Stimulated activated naive CD4-positive, alpha-beta T cell treated with Interleukin-2 at 50 U/mL for 16 hours (primary cell): ENCODE measurements at places on chromosomes 5 and 9.

DNA sequence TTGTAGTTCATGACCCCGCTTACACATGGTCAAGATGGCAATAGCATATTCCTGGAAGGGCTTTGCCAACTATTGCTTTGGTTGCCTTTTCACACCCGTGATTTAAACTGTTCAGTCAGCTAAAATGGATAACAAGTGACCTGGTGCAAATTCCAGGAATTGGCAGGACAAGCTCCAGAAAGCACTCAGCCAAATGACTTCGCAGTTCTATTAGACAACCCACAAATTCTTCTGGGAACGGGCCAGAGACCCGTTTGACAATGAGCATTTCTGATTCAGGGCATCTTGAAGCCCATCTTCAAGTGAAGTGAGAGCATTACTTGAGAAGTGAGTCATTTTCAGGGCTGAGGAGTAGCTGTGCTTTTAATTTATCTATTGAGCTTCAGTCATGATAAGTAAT is 165.0 kb downstream of the DROSHA start:
- no peak for DNase-seq

- DNase-seq, result no peak
Measured at GRCh38 chr5:92308679-92309078, 925.6 kb upstream of the ARRDC3 start.

- DNase-seq, result no peak
Measured at GRCh38 chr5:133990396-133990795, 14.4 kb downstream of the VDAC1 start.

DNA sequence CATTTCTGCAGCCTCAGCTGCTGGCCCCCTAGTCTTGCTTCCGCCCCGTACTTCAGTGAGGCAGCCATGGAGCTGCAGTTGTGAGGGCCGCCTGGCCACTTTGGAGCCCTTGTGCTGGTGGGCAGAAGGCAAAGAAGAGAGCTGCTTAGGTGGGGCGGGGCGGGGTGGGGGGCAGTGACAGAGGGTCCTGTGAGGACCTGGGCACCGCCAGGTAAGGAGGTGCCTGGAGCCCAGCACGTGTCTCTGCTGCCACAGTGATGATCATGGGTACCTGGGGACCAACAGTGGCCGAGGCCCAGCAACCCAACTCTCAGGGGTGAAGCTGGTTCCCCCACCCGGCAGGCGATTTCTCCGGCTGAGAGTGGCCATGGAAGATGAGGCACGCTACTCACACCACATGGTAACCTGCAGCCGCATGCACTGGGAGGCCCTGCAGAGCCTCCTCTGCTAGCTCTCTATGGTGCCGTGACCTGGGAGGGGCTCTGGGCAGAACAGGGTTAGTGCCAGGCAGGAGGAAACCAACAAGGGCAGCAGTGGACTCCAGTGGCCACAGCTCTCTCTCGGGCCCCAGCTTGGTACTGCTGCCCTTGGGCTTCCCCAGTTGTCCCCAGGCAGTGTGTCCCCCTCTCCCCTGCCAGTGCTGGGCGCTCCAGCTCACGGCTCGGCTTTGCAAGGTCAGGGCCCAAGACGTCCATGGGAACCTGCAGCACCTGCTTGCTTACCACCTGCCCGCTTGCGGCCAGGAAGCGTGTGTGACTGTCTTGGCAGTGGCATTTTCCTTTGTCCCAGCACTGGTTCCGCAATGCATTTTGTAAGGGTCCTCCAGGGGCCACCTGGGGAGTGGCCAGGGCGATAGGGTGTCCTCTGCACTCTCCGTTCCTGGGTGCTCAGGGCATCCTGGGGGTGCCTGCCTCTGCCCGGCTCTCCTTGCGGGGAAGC is 24.0 kb downstream of the NDUFS6 start:
- no peak for DNase-seq

GRCh38 chr9:126925876-126926275 is 11.3 kb downstream of the RALGPS1 start:
- DNase-seq, result no peak

DNA sequence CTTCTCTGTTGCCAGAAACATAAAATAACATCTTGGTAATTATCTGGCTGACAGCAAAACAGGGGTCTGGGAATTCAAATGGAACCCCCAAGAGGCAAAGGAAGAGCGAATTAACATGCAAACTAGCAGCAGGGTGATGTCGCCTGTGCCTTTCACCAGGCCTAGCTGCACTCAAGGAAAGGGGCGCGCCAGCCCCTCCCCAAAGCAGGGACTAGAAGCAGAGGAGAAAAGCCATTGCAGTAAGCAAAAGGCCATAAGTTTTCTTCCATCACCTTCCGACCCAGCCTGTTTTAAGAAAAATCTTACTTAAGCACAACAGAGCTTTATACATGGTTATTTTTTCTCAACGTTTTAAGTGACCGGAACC is 539 bp downstream of the POC5 start:
- no peak for DNase-seq

DNA sequence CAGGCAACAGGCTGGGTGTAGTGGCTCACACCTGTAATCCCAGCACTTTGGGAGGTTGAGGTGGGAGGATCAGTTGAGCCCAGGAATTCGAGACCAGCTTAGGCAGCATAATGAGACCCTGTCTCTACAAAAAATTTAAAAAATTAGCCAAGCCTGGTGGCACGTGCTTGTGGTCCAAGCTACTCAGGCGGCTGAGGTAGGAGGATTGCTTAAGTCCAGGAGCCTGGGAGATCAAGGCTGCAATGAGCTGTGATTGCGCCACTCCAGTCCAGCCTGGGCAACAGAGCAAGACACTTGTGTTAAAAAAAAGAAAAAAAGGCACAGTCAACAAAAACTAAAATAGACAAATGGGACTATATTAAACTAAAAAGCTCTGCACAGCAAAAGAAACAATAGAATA is 29.3 kb downstream of the ATP6V0E1 start:
- DNase-seq, result no peak

GRCh38 chr9:70030156-70030555 is 13.5 kb upstream of the MAMDC2 start:
- DNase-seq, result no peak

- DNase-seq, result no peak
Measured at GRCh38 chr5:74156728-74157383, 483.7 kb downstream of the ENC1 start.

GRCh38 chr9:111870774-111871498 is 25.7 kb upstream of the UGCG start:
- DNase-seq, result no peak

DNA sequence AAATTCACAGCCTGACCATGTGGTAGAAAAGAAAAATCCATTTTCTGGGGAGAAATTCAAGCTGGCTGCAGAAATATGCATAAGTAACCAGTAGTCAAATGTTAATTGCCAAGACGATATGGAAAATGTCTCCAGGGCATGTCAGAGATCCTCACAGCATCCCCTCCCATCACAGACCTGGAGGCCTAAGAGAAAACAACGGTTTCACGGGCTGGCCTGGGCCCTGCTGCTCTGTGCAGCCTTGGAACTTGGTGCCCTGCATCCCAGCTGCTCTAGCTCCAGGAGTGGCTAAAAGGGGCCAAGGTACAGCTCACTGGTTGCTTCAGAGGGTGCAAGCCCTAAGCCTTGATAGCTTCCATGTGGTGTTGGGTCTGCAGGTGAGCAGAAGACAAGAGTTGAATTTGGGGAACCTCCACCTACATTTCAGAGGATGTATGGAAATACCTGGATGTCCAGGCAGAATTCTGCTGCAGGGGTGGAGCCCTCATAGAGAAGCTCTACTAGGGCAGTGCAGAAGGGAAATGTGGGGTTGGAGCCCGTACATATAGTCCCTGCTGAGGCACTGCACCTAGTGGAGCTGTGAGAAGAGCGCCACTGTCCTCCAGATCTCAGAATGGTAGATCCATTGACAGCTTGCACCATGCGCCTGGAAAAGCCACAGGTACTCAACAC is 49.7 kb downstream of the PTBP3 start:
- no peak for DNase-seq

GRCh38 chr9:132099741-132100407 is 20.2 kb upstream of the MED27 start:
- DNase-seq, result no peak

DNA sequence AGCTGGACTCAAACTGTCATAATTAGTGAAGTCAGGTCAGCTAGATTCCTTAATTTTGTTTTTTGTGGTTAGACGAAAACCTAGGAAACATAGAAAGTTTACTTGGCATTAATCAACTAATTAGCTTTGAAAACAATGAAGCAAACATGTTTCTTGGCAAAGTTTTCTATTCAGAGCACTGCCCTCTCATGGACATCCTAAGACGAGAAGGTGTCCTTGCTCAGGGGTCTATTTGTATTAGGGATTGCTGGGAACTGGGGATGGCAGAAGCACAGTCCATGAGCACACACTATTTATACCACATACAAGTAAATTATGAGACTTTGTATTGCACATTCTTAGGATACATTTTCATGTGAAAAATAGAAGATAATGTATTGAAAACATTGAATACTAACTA is 49.7 kb downstream of the POC5 start:
- no peak for DNase-seq

DNA sequence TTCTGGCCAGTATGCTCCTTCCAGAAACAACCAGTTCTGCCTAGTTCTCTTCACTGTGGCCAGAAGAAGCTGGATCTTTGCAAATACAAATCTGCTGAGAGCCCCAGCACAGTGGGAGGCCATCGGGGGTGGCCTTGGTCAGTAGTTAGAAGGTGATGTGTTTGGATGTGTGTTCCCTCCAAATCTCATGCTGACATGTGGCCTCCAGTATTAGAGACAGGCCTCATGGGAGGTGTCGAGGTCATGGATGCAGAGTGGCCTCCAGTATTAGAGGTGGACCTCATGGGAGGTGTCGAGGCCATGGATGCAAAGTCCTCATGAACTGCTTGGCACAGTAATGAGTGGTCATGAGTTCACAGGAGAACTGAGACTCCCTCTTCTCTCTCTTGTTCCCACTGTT is 7.6 kb upstream of the IRX2 start:
- no peak for DNase-seq

GRCh38 chr9:85925493-85925892 is 15.5 kb upstream of the NAA35 start:
- no peak for DNase-seq

GRCh38 chr5:14557203-14557770 is 24.3 kb upstream of the OTULINL start:
- DNase-seq, result no peak

GRCh38 chr5:141935538-141935937 is 11.9 kb downstream of the DELE1 start:
- no peak for DNase-seq

DNA sequence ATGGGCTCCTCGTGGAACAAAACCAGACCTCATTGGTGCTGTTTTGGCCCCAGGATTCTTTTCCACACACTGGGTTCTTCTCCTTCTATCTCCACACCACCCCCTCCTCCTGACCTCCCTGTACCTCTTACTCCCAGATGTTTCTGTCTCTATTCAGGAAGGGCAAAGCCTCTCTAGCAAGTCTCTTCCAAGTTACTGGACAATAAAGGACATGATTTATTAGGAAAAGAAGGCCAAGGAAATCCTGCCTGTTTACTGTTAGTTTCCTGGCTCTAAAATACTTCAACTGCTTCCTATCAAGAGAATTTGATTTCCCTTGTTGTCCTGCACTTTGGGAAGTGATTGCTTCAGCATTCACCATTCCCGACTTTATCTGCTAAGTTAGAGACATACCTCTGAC is 262.0 kb downstream of the SAXO1 start:
- DNase-seq, result no peak

DNA sequence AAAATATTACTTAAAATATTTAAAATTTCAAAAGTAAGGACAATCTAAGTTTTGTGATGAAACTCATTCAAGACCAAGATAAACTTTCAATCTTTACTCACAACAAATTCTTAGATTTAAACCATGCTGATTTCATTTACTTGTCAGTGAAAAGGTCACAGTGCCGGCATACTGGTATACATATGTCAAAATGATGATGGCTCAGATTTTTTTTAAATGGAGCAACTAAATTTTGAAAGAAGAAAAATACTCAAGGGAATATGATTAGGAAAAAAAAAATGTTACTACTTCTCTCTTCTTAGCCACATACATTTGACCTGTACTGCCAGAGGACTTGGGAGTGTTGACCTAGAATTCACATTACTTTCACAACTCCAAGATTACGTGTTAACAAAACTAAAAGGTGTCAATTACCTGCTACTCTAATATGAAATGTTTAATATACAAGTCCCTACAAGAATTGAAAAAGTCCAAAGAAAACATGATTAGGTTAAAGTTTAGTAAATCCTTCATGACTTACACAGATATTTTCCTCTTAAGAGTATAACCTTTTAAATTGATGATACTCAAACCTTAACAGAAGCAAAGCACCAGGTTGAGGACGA is 4.6 kb downstream of the EFNA5 start:
- DNase-seq, result no peak

DNA sequence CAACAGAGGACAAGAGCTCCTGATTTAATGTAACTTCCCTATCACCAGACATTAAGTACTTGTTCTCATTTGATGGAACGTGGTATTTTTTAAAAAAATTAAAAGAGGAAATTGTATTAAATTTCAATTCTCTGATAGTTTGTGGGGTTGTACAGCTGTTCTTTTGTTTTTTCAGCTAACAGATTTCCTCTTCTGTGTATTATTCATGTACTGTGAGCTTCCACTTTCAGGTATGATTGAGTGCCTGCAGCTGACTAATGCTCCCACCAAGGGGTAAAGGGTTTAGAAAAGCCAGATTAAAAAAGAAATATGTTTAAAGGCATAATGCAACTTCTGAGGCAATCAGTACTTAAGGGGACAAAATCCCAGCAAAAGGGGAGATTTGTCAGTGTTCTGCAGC is 117.7 kb upstream of the ACTBL2 start:
- no peak for DNase-seq

DNA sequence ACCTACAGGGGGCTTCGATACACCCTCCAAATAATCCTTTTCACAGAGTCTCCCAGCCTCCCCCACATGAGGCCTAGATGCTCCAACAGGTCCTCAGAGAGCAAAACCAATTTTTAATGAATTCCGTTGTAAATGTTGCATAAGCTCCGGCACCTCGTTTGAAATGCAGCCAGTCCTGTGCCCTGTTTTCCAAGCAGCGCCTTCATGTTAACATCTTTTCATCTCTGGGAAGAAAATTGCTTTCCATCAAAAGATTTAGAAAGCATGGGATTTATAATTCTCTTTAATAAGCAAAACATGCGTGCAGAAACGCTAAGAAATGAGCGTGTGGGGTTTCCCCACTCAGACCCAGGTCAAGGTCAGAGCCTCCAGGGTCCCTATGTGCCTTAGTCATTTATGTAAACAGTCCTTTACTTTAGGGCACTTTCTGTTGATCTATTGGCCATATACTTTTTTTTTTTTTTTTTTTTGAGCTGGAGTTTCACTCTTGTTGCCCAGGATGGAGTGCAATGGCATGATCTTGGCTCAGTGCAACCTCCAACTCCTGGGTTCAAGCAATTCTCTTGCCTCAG is 177.5 kb upstream of the S1PR3 start:
- no peak for DNase-seq

GRCh38 chr5:111502956-111503355 is 9.4 kb downstream of the STARD4 start:
- no peak for DNase-seq

- no peak for DNase-seq
Measured at GRCh38 chr9:134247918-134248631, 78.2 kb upstream of the RXRA start.

DNA sequence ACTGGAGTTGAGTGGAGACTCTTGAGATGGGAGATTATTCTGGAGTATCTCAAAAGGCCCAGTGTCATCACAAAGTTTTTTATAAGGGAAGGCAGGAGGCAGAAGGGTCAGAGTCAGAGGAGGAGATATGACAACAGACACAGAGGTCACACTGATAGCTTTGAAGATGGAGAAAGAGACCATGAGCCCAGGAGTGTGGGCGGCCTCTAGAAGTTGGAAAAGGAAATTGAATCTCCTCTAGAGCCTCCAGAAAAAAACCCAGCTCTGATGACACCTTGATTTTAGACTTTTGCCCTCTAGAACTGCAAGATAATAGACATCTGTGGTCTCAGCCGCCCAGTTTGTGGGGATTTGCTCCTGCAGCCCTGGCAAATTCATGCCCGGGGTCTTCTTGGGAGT is 64.8 kb upstream of the SPTLC1 start:
- DNase-seq, result no peak
